ENCODE measurements at places on chromosomes 1 and 21.
A peak's percentile ranks its signal among the peaks of the same experiment; 100 is the strongest.

GRCh38 chr21:36470294-36470693 is 9.6 kb downstream of the CLDN14 start:
- no peak for DNase-seq

DNA sequence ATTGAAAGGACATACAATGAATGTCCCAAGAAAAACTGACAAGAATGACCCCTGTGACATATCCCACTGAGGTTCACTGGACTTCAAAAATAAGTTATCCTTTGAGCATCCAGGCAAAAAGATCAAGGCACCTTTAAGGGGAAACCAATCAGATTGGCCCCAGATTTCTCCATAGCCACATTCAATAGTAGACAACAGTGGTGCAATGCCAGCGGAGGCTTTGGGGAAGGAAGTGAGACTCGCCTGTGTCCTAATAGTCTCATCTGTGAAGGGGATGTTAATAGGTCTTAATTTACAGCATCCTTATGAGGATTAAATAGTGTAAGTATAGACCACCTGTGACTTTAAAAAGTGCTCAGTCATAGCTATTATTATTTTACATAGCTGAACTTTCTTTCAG is 21.5 kb downstream of the RPL5 start:
- no peak for DNase-seq

DNA sequence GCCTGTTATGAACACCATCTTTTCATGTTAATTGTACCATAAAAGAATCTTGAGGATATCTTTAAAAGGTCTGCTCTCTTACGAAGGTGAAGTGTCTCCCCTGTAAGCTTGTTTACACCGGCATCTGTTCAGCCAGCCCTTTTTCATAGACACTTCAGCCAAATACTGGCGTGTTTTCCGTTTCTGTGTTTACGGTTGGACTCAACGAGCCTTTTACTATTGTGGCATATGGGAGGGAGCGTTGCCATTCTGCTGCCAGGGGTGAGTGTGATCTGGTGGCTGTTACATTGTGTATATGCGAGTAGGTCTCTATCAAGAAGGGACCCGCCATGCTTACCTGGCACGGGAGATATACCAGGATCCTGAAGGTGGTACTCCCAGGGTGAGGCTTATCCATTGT is 433.8 kb downstream of the CAMTA1 start:
- DNase-seq: no peak

GRCh38 chr1:62424411-62424810 is 12.4 kb upstream of the USP1 start:
- DNase-seq: no peak

DNA sequence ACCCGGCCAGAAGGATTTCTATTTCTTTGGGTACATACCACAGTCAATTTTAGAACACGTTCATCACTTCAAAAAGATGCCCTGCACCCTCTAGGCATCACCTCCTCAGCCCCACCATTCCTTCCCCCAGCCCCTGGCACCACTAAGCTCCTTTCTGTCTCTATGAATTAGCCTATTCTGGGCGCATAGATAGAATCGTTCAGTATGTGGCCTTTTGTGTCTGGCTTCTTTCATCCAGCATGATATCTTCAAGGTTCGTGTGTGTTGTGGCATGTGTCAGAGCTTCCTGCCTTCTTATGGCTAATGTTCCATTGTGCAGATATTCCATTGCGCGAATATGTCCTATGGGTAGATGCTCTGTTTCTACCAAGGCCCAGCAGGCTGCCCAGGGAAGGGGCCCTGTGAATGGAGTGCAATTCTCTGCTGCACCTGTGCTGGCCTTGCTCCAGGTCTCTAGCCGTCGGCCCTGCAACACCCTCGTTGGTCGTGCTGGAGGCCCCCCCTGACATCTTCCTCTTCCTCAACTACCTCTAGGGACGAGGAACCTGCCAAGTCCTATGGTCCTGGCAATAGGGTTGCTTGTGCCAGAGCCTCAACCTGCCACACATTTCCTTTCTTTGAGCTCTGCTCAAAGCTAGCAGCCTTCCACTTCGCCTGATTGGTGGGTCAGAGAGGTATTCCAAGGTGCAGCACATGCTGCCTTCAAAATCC is 113.5 kb downstream of the RIPK4 start:
- DNase-seq: no peak

DNA sequence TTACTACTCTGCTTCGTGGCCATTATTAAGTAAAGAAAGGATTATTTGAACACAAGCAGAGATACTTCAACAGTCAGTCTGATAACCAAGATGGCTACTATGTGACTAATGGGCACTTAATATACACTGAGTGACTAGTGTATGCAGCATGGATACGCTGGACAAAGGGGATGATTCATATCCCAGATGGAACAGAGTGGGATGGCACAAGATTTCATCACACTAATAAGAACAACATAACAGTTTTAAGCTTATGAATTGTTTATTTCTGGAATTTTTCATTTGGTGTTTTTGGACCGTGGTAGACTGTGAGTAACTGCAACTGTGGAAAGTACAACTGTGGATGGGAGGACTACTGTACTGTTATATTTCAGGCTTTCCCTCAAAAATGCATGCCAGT is 9.4 kb downstream of the ZCCHC17 start:
- DNase-seq: peak; percentile 56

DNA sequence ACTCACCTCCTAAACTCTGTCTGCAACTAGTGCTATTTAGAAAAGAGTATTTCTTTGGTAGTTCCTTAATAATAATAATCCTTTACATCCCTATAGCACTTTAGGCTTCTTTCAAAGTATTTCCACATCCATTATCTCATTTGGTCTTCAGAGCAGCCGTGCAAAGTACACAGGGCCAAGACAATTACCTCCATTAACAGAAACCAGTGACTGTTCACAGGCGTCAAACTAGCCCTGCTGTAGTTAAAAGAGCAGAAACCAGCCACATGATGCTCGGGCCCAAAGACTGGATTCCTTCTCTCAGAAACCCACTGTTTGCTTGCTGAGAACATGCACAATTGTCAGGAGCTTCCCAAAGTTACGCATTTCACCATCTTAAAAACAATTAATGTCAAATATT is 396.0 kb upstream of the DAB1 start:
- DNase-seq: no peak

- DNase-seq: no peak
These were observed 5.4 kb upstream of the PRDM16 start for GRCh38 chr1:3063379-3064295.

DNA sequence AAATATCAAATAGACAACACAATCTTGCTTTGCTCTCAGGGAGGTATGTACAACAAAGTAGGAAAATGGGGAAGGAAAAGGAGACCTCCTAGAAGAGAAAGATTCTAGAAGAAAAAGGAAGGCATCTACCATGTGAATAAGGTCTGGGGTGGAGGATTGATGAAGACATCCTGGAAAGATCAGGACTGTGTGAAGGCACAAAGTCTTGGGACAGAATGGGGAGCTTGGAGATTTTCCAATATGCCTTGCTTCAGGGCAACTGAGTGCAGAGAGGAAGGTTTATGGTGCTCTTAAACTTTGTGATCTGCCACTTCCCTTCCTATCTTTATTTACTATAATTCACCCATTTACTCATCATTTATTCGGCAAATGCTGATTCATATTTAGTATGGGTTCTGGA is 352.0 kb downstream of the PLPP3 start:
- no peak for DNase-seq

- DNase-seq: no peak
These were observed 142.3 kb upstream of the EDN2 start for GRCh38 chr1:41626616-41627375.

GRCh38 chr1:246081856-246082668 is 425.0 kb downstream of the SMYD3 start:
- DNase-seq: no peak

DNA sequence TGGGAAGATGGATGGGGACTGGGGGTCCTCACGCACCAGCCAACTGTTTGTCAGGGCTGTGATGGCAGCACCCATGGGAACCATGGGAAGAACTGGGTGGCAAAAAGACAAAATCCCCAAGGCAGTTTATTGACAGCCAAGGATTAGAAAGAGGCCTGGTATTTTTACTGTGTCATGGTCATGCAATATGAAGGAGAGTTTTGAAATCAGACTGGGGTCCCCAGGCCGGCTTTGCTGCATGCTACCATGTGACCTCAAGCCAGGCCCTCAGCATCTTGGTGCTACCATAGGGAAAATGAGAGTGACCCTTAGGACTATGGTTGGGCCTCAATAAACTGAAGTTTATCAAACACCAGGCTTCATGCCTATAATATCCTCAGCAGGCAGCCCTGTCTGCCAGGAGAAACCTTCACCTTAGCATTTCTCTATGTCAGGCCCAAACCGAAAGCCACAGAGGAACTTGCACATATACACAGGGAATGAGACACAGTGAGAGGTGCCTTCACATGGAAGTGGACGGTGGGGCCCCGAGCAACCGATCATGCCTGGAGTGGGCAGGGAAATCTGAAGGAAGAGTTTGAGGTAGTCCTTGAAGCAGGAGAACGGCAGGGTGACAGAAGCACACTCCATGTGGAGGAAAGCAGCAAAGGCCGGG is 203.2 kb downstream of the HIVEP3 start:
- no peak for DNase-seq

DNA sequence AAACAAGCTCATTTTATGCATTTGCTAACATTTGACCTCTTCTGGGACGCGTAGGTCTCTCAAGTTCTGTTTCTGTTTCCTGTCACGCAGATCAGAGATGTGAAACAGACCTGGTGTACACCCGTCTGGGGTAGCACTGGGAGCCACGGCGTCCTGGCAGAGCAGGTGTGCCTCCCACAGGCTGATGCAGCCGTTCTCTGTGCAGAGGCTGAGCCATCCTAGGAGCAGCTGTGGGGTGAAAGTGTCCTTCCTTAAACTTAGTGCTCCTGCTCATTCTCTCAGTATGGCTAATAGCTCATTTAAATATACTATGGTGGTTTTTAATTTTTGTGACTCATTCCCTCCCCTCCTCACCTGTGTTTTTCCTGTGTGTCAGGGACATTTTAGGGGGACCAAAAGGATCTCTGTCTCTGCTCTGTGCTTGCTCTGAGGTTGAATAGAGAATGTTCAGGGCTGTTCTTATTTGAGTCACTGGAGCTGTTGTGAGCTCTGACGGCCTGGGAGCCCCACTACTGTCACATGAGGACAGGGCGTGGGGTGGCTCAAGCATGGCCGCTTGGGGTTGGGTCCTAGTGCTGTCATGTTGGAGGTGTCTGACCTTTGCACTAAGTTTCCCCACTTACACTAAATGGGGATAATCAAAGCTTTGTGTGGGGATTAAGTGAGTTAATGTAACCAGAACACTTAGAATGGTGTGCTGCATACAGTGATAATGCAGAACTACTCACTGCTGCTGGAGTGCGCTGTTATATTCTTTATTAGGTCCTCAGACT is 43.0 kb downstream of the GALNT2 start:
- DNase-seq: no peak

DNA sequence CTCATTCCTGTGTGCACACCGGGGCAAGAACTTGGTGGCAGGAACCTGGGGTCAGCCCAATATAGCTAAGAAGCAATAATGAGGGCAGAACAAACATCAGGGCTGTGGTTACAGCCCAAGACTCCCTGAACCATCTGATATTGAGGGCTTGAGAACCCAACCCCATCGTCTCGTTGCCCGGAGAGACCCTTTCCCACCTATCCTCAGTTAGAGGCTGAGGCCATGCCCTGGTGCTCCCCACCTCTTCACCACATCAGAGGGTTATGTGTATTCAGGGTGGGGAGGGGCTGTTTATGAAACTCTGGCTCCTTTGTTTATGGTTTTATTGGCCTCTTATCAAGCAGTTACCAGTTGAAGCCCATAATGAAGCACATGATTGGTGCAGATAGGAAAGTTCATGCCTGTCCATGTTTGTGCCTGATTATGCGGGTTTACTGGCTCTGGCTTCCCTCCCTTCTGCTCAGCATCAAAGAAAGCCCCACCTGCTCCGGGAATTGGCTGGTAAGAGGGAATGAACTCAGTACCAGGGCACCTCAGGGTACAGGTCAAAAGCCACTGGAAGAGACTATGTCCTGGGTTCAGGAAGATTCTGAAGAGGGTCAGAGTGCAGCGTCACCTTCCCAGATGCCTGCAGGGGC is 14.5 kb downstream of the NUAK2 start:
- no peak for DNase-seq

- DNase-seq: no peak
These were observed 2.7 kb downstream of the DAB1 start for GRCh38 chr1:57420981-57421785.

DNA sequence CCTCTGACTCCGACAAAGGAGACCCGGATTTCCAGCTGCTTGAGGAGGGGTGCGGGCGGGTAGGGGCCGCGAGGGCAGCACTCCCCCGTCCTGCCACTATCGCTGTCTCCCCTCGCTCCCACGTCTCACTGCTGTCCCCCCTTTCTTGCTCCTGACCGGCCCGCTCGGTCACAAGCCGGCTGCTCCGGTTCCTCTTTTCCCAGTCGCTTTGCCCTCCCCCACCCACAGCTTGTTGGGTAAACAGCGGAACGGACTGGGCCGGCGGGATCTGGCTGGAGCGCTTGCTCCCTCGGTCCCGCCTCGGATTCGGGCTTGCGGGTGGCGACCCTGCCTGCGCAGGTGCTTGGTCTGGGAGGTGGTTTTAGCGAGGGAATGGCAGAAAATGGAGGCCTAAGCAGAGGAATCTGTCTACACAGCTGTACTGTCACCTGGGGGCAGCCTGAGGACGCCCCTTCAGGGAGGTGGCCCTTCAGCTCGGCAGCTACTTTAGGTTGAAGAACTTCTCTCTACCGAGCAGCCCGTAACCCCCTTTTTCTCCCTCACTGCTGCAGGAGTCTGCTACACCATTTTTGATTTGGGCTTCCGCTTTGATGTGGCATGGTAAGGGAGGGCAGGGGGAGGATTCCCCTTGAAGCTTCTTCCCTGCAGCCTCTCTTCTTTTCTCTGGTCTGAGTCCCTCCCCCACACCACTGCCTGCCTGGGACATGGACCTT is 645 bp downstream of the ATP6V0B start:
- no peak for DNase-seq

GRCh38 chr1:212651521-212651920 is 43.0 kb downstream of the ATF3 start:
- no peak for DNase-seq

DNA sequence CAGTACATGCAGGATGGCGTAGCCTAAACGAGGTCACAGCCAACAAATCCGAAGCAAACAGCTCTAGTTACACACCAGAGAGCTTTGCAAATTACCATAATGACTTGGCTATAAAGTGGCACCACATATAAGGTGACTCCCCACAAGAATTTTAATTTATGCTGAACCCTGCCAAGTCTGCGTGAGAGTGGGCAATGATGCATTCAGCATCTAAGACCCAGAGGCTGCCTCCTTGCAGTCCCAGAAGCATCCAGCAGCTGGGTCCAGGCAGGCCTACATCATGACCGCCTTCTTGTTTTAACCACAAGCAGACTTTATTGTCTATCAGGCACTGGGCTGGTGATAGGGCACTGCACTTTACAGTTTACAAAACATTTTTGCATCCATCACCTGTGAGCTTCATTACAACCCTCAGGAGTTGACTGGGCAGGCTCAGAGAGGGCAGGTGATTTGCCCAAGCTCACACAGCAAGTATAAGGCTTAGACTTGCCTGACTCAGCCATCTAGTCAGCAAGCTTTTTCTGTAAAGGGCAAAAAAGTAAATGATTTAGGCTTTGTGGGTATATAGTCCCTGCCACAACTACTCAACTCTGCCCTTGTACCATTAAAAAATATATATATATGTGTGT is 134.6 kb downstream of the GLIS1 start:
- DNase-seq: no peak

Measured in pulmonary artery endothelial cell (primary cell).